ENCODE measurements at places on chromosomes 2 and 18.

DNA sequence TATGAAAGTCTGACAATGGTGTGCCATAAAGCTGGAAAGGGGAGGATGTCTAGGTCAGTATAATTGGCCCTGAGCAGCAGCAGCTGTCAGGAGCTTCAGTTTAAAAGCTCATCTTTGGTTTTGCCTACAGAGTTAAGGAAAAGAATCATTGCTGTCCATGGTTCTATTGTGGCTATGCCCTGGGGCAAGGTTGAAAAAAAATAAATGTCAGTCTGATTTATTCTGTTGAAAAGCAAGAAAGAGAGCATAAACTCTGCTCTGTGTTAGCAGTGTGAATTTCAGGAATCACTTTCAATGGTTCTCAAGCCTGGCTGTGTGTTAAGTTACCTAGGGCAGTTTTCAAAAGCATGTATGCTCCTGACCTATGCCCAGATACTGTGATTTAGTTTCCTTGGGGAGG is 446.7 kb downstream of the SETBP1 start:
- H3K27ac ChIP-seq, result no peak overlapping the region
- H3K4me1 ChIP-seq, result no peaks in the 10 kb centered on the region
- H3K27me3 ChIP-seq, result peaks cover 5% of the 10 kb centered on the region
- no peak overlapping the region for H3K4me3 ChIP-seq

- no peaks in the 10 kb centered on the region for H3K36me3 ChIP-seq
- H3K4me1 ChIP-seq, result peaks cover 33% of the 10 kb centered on the region
- peak overlapping the region; percentile 94 for H3K27ac ChIP-seq
- no peaks in the 10 kb centered on the region for H3K27me3 ChIP-seq
Observed at GRCh38 chr18:49609256-49610021, 47.6 kb downstream of the LIPG start.

DNA sequence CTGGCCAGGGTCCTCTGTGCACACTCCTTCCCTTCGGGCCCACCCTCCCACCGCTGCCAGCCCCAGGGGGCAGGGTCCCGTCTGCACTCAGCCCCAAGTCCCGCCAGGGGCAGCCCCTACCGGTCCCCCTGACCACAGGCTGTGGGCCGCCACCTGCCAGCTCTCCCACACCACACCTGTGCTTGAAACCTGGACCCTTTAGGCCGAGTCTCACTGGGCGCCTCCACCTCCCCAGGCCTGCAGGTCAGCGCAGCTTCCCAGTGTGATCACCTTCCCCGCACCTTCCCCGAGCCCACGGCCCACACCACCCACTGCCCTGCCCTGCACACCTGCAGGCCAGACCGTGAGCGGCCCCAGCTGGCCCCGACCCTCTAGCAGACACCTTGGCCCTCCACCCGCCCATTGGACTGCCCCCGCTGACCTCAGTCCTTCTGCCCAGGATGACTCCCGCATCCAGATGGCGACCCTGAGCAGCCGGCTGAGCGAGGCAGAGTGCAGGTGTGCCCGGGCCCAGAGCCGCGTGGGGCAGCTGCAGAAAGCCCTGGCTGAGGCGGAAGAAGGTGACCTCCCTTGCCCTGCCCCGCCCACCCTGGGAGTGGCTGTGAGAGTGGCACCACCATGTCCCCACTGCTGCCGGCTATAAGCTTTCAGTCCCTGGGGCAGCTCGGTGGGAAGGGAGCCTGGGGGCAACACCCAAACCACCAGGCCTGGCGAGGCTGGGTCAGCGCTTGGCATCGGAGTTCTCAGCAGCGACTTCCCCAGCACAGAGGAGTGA is 31.3 kb upstream of the SNED1 start:
- H3K27ac ChIP-seq, result no peak overlapping the region
- no peaks in the 10 kb centered on the region for H3K4me1 ChIP-seq
- peak; percentile 58 for DNase-seq
- no peaks in the 10 kb centered on the region for H3K36me3 ChIP-seq

GRCh38 chr2:147037048-147037447 is 807.8 kb upstream of the ACVR2A start:
- no peaks in the 10 kb centered on the region for H3K36me3 ChIP-seq
- no peak for DNase-seq
- H3K27ac ChIP-seq, result no peak overlapping the region
- no peaks in the 10 kb centered on the region for H3K4me1 ChIP-seq
- H3K4me3 ChIP-seq, result no peak overlapping the region

- H3K27me3 ChIP-seq, result no peaks in the 10 kb centered on the region
- H3K36me3 ChIP-seq, result no peaks in the 10 kb centered on the region
- DNase-seq, result no peak
- no peak overlapping the region for H3K27ac ChIP-seq
- H3K4me1 ChIP-seq, result no peaks in the 10 kb centered on the region
Observed at GRCh38 chr2:70928366-70928765, 7.3 kb upstream of the ATP6V1B1 start.

DNA sequence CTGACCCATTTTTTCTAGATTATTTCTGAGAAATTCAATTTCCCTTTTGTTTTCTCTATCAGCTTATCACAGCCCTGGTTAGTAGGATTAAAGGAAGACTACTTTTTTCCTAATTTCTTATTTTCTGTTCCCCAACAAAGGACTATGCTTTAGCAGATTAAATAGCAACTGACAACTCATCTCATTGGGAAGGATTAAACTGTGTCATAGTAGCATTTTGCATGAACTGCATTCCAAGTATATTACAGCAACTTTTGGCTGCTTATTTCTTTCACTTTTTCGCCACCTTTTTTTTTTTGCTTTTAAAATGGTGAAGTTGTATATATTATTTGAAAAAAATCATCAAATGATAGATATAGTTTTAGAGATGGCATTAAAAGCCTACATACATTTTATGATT is 570.3 kb downstream of the FBXO15 start:
- no peaks in the 10 kb centered on the region for H3K27me3 ChIP-seq
- H3K4me1 ChIP-seq, result no peaks in the 10 kb centered on the region
- DNase-seq, result no peak
- no peak overlapping the region for H3K27ac ChIP-seq
- no peak overlapping the region for H3K4me3 ChIP-seq

DNA sequence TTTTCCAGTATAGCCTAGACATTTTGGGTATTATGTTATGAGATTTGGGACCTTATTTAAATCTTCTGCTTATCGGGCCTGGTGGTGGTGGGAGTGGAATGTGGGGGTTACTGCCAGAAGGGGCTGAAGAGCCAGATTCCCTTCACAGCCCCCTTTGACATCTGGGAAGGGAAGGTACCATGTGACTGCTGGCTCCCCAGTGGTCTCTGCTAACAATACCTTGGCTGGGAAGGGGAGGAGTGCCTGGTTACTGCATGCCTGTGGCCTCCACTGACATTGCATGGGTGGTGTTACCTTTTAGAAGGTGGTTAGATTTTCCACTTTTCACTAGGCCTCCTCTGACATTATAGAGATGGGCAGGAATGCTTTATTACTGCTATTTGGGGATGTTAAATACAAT is 8.0 kb downstream of the ATP9B start:
- H3K27me3 ChIP-seq, result no peaks in the 10 kb centered on the region
- no peak for DNase-seq
- peaks cover 10% of the 10 kb centered on the region for H3K36me3 ChIP-seq
- H3K27ac ChIP-seq, result no peak overlapping the region
- no peaks in the 10 kb centered on the region for H3K4me1 ChIP-seq
